ENCODE measurements at places on chromosomes 2 and 18.

DNA sequence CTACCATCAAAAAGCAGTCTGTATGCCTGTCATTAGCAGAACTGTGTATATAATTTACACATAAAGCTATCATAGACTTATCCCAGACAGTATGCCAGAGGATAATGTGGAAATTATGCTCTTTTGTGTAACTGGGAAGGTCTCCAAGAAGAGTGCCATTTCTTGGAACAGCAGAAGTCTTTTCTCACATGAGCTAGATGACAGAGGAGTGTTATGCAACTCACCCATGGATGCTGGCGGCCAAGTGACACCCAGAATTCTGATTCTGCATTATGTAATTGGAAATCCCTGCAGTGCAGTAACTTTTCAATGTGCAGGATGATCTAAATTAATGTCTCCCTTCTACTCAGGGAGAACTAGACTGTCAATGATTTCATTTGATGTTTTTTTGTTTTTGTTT lies 160.0 kb downstream of the UBE2E3 start:
- peak; percentile 91 for DNase-seq

DNA sequence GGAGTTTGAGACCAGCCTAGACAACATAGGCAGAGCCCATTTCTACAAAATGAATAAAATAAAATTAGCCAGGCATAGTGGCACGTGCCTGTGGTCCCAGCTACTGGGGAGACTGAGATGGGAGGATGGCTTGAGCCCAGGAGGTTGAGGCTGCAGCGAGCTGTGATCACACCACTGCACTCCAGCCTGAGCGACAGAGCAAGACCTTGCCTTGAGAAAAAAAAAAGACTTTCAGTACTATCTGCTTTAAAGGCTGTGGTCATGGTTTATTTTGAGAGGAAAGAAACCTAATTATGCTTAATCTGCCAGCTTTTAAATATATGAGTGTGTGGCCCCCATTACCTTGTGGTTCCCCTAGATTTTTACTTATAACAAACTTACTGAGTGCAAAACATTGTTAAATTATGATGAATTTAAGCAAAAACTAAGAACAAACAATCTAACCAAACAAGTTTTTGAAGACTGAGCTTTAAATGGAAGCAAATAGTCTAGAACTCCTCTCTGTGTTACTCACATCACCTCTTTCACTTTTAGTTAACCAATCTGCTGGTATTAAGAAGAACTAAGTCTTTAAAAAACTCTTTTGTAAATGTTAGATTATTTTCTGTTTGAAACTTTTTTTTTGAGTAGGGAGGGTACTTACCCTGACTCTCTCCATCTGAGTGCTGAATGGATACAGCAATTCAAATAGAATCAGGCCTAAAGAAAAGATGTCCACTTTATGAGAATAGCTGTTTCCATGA lies 65.4 kb downstream of the EIF2AK3 start:
- DNase-seq = no peak

DNA sequence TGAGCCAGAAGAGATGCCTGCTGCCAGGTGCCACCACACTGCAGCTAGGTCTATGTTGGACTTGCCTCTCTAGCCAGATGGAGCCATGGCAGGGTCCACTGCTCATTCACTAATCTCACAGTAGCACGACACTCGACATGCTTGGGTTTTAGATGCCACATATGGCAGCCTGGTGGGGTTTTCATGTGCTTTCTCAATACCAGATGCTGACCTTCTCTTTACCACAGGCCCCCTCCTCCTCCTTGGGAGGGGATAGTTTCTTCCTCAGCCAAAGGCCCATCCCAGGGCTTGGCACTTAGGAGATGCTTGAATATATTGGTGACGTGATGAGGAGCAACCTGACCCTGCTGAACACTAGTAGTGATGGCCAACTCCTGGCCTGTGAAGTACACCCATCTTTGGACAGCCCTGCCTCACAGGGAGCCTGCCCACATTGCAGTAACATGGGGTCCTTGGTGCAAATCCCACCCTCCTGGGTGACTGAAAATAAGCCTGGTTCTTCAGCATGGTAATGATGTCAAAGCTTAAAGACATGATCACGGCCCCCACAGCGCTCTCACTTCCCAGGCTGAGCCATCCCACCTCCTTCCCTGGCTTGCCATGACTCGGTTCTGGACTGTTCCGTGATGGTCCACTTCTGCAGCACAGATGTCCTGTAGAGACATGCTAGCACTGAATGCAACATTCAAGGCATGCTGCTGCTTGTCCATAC lies 227.5 kb downstream of the SH3RF3 start:
- no peak for DNase-seq

DNA sequence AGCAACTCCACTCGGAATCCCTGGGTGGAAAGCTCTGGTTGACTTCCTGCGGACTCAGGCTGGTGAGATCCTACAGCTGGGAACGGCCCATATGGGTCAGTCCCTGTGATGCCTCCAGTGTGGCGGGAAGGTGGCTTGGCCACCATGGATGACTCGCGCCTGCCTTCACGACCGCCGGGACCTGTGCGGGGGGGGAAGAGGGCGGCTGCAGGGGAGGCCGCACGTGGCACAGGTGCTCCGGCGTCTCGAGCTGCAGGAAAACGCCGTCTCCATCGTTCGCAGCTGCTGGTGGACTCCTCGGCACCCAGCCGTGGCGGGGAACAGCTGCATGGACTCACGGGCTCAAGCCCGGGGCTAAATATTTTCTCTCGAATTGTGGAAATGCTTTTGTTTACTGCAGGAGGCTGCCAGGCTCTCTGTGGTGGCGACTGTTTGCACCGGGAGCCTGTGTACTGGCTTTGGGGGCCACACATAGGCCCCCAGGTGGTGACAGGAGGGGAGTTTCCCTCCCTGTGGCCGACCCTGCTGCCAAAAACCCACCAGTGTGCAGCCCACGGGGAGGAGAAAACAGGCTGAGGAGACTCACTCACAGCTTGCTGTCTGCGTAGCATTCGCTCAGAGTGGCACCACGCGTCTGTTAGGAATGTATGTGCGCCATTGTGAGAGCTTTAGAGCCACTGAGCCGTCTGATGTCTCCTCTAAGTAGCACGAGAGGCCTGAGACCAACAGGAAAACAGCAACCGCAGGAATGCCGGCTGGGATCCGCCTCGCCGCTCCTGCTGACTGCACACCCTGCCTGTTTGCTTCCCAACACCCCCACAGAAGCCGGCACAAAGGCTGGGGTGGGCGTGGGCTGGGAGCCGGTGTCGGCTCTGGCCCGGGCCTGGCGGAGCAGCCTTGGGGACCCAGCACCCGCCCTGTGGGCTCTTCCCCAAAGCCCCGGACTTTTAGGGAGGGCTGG lies 89.2 kb downstream of the NFATC1 start:
- DNase-seq = no peak

GRCh38 chr2:211860224-211860623 lies 678.4 kb downstream of the ERBB4 start:
- peak; percentile 67 for DNase-seq

DNA sequence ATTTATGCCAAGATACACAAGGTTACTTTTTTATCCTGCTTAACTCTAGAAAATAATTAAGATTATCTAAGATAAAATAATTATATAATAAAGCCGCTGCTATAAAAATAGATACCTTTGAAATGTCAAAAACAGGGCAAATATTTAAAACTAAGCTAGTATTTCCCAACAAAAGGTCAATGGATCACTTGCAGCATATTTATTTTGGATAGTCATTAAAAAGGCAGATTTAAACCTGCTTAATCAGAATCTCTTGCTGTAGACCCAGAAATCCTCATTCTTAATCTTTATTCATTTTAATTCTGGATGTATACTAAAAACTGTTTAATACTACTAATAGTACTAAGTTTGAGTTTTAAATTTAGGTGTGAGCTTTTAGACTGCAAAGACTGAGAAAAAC lies 139.0 kb upstream of the CWC22 start:
- no peak for DNase-seq

GRCh38 chr2:232340171-232340935 lies 38.2 kb upstream of the ALPP start:
- no peak for DNase-seq

Data from NCI-H1105 treated with DMSO at 0.1 percent for 48 hours (cell line).